Left ventricle myocardium superior (tissue), 1 donor: ENCODE measurements at places on chromosomes 5 and 9.

DNA sequence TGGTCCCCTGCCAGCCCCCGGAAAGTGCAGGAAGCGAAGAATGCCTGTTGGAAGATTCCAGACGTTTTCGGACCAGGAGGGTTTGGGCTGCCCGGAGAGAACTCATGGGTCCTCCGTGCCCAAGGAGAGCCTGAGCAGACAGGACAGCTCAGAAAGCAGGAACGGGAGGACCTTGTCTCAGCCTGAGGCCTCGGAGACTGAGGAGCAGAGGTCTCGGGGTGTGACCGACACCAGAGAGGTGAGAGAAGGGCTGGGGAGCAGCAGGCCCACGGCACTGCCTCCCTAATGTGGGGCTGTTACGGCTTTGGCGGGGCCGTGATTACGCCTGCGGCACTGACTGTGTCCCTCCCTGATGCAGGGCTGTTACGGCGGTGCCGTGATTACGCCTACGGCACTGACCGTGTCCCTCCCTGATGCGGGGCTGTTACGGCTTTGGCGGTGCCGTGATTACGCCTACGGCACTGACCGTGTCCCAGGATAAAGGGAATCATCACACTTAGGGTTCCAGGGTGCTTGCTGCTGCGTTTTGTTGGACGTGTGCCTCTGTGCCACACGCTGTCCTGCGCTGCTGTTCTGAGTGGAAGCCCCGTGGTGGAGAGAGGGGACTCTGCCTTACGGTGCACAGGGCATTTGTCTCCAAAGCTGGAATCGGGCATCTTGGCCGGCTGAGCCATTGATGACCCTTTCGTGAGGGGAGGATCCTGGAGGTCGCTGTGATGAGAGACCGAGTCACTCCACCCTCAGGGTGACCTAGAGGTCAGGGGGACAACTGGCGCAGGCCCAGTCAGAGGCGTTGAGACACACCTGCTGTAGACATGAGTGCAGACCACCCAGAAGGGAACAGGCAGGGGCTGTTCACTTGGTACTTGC, 25.7 kb downstream of the CEP72 start:
- no peak for DNase-seq

DNA sequence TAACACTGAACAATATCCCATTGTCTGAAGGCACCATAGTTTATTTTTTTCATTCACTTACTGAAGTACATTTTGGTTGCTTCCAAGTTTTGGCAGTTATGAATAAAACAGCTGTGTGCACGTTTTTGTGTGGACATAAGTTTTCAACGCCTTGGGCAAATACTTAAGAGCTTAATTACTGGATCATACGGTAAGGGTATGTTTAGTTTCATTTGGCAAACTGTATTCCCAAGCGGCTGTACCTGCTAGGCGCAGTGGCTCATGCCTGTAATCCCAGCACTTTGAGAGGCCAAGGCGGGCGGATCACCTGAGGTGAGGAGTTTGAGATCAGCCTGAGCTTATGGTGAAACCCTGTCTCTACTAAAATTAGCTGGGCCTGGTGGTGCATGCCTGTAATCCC, 63.7 kb upstream of the FAM120A start:
- no peak for DNase-seq

DNA sequence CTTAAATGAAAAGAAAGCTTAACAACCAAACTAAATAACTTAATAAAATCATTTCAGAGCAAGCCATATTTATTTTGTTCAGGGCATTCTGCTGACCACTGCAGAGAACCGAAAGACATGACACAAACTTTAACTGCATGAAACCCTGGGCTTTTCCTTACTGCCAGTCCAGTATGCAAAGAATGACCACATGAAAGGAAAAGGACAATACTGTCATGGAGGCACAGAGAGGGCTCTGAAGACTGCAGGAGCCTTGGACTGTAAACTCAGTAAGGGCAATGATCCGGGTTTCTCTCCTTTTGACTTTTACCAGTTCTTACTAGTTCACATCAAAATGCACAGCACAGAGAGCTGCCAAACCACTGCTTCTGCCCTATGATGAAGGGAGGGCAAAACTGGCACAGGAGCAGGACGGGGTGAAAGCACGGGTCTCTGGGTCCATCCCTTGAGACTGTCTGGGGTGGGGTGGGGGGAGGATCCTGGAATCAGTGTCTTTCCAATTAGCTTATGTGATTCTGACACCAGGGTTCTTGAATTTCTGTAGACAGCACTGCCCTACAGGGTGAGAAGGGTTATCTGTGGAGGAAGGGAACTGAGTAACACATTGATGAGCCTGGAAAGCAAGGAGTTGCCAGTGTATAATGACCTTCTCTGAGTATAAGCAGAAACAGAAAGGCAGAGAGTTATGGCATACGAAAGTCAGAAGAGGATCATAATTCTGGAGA, 44.7 kb downstream of the RNF130 start:
- DNase-seq, result no peak

- peak; percentile 78 for DNase-seq
Measured at GRCh38 chr5:1380011-1380817, 35.3 kb upstream of the CLPTM1L start.

DNA sequence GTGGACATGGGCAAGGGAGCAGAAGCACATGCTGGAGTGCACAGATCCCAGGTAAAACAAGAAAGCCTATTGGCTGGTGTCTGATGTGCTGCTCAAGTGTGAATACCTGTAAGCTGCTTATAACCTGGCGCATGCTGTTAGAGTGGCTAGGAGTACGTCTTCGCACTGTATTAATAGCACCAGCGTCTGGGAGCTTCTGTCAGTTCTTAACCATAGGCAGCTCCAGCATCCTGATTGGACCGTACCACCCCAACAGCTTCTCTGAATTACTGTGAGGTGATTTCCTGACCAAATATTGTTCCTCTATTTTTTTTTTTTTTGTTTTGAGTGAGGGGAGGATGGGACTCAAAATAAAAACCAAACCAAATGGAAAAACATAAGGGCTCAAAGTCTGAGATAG, 987.6 kb downstream of the PTPRD start:
- DNase-seq, result no peak

- DNase-seq, result no peak
Measured at GRCh38 chr9:22175972-22176545, 167.0 kb upstream of the CDKN2B start.

DNA sequence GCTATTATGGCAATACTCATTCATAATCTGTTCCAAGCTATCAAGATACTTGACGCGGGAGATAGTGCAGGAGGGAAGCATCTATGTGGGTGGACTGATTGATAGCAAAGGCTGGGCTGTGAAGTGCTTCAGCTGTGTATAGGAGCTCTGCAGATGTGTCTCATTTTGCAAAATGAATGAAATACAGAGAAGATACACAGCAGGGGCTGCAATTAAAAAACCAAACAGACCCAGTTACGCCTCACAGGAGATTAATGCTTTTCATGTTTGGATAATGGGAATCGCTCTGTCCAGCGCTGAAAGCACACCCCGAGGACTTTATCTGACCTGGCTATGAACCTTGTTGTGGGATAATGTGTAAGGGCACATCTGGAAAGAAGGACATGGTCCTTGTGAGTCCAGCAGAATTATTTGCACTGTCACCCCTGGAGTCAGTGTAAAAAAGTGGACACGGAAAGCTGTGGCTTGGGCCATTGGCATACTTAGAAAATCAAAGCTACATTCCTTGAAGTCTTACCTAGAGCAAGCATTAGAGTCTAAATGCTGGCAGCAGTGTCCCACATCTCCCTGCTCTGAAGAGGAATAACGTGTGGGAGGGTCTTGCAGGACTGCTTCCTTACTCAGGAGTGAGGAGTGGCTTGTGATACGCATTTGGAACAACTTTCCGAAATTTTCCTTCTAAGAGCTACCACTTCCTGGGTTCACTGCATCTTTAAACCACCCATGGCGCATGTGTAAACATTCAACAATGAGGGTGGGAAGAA, 2.6 kb downstream of the SH3RF2 start:
- no peak for DNase-seq
